ENCODE measurements at places on chromosomes 13 and 19. TPM values are rescaled to one million over a fixed set of nuclear protein-coding genes. Genes with fewer than 3 reads are reported as not detected.

- no peak for DNase-seq
Observed at GRCh38 chr13:42405665-42406390, 133.9 kb downstream of the AKAP11 start.

DNA sequence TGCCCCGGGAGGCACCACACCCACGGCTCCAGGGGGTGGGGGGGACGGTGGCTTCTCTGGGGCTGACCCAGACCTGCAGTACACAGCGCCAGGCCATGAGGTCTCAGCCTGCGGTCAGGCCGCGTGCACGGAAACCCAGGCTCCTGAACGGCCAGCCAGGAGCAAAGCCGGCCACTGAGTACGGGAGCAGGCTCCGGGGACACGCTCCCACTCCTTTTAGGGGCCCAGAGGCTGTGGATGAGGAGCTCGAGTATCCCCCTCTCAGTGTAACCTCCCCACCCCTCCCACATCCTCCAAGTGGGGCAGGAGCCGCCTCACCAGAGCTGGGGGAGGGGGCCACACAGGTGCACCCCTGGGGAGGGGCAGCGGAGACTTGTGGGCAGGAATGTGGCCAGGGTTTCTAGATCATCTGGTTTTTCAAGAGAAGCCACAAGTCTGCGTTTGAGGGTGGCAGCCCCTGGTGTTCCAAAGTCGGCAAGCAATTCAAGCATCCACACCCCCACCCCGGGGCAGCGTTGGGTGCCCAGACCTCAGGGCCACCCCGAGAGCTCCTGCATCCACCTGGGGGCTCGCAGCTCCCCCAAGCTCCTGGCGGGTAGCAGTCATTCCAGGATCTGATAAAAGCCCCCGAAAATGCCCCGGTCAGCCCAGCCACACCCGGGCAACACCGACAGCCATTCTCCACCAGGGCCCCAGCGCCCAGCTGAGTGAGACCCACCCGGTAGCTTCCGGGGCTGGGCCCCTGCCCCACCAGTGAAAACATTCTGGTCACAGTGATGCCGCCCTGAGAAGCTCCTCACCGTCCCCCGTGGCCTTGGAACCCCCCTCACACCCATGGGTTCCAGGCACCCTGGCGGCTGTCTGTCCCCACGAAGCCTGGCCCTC is 6.1 kb downstream of the SBNO2 start:
- DNase-seq, result no peak

GRCh38 chr19:9849791-9850190 is 14.7 kb downstream of the PIN1 start:
- DNase-seq, result no peak

DNA sequence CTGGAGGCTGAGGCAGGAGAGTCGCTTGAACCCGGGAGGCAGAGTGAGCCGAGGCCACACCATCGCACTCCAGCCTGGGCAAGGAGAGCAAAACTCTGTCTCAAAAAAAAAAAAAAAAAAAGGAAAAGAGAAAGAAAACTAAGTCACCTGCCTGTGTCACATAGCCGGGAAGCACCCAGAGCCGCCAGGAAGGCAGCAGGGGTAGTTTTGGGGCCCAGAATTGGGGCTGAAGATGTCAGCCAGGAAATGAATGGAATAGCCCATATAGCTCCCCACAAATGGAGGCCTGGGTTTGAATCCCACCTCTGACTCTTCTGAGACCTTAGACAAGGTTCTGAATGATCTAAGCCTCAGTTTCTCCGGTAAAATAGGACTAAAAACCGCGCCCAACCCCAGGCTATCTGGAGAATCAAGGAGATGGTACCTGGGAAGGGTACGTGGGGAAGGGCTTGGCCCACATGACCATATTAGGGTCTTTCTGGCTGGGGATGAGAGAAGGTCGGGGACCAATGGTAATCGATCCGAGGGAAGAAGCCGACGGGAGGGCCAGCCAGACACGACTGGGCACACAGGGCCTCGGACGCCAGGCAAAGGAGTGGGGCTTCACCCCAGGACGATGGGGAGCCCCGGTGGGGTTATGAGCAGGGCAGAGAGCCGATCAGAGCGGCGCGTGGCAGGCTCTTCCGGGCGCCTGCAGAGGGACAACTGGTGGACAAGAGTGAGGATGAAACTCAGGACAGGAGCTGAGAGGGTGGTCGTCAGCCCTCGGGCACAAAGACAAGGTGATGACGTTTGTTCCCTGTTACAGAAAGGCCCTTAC is 14.4 kb downstream of the CCDC124 start:
- peak; percentile 46 for DNase-seq

DNA sequence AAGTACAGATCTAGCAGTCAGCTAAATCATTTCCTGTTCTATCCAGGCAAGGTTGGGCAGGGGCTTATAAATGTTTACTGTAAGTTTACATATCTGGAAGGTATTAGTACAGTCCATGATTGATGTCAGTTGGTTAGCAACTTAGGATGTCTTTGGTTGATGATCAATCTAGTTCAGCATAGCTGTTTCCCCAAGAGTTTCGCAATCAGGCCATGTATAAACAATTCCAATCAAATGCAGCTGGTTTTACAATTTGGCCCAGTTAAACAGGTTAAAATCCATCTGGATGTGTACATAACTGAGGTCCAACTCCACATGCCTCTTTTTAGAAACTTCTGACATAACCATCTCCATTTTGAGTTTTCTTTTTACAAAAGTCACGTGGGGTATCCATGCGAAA is 6.9 kb downstream of the ZNF221 start:
- DNase-seq, result no peak

GRCh38 chr13:111186305-111186935 is 71.3 kb downstream of the ARHGEF7 start:
- no peak for DNase-seq

DNA sequence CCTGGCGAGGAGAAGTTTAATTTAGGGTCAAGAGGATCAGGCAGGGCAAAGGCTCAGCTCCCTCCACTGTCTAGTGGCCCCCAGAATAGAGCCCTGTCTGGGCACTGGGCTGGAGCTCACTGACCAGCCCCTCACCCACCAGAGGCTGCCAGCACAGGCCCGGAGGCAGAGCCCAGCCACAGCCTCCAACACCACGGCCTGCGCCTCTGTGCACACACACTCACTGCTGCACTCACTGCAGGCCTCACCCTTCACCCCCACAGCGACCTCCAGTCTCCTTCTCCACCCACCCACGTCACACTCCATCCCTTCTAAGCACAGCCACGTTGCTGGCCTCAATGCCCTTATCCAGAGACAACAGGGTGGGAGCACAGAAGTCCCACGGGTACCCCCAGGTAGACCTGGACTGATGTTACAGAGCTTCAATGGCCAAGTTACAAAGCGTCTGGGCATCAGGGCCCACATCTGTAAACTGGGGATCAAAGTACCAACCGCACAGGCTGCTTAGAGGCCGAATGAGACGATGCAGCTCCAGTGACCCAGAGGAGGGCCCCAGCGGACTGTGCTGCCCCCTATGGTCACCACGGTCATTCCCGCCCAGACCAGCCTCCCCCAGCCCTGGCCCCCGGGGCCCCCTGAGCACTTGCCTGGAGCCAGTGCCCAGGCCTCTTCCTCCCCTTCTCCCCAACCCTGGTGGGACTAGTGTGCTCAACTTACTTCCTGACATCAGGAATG is 4.5 kb upstream of the PRKD2 start:
- no peak for DNase-seq

Gene CPB2
- not detected for total RNA-seq
